ENCODE measurements at places on chromosomes 1 and 21. TPM values are rescaled to one million over a fixed set of nuclear protein-coding genes. Genes with fewer than 3 reads are reported as not detected.

TTF2 gene
- total RNA-seq = 21.0 TPM

DNA sequence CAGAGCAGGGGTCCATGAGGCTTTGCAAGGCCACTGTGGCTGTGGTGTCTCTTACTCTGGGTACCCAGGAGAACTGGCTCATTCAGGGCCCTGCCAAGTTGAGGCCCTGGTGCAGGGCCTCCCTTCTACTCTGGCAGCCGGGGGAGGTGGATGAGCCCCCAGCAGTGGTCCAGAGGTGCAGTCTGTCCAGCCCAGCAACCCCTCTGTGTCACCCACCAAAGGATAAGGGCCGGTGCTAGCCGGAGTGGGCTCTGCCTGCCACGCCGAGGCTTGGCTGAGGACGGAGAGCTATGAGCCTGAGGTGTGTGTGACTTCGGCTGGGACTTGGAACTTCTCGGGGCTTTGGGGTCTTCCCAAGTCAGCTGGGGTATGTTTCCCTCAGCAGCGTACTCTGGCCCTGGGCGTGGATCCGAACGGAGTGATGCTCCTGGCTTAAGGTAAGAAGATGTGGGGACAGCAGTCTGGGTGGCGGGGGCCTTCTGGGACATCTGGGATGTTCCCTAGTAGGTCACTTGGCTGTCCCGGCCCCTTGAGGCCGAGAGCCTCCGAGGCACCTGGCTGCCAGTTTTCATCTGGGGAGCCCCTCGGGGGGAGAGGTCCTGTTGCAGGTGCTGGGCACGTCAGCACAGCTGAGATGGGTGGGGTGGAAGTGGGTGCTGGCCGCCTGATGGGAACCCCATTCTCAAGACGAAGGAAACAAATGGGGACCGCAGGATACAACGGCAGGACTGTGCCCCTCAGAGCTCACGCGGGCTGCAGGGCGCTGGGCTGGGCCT, 25.9 kb downstream of the RUNX3 start:
- DNase-seq = peak; percentile 4
- peaks cover 3% of the 10 kb centered on the region for H3K36me3 ChIP-seq
- no peak overlapping the region for H3K27ac ChIP-seq
- no peaks in the 10 kb centered on the region for H3K27me3 ChIP-seq
- no peak overlapping the region for H3K4me3 ChIP-seq
- no peaks in the 10 kb centered on the region for H3K4me1 ChIP-seq

DNA sequence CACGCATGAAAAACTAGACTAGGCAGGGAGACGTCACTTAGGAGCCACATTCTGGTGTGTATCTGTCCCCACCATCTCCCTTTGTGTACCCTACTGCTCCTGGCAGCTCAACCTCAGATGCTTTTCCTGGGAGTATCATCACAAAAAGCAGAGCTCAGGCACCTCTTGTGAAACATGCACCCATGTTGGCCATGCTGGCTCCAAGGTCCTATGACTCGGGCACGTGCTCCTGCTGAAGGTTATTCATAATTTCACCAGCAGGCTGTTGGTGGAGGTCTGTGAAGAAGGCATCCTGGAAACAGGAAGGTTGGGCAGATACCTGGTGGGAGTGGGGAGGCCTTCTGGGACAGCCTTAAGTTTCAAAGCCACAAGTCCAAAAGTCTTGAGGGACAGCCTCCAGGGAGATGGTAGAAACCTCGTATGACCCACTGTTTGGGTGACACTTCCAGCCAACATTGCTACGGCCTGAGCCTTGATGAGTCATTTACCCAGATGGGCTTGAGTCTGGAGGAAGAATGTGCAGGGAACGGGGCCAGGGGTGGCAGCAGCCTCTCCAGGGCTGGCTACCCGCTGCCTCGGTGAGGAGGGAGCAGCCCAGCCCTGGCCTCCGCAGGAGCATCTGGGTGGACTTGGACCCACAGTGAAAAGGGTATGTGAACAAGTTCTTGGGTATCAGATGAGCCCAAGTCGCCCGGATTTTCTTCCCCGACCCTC, 75.8 kb downstream of the PGBD5 start:
- H3K27ac ChIP-seq = no peak overlapping the region
- H3K36me3 ChIP-seq = no peaks in the 10 kb centered on the region
- H3K4me1 ChIP-seq = no peaks in the 10 kb centered on the region
- no peak overlapping the region for H3K4me3 ChIP-seq
- no peaks in the 10 kb centered on the region for H3K27me3 ChIP-seq
- DNase-seq = no peak

DNA sequence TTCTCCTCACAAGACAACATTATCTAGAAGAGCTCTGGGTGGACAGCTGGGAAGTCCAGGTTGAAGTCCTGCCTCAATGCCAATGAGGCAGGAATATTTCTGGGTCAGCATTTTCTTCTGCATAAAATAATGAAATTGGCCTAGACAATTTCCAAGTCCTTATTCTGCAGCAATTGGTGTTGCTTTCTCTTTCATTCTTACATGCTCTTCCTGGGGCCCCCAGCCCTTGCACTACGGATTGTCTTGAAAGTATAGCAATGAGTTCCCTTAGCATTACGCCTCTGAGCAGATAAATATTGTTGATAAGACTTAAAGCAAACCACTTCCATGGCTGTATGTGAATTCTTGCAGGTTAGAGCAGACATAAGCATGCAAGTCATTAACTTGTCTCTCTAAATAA, 188.5 kb downstream of the TGFBR3 start:
- no peaks in the 10 kb centered on the region for H3K27me3 ChIP-seq
- H3K4me3 ChIP-seq = no peak overlapping the region
- no peak for DNase-seq
- peak overlapping the region; percentile 33 for H3K27ac ChIP-seq
- peaks cover 6% of the 10 kb centered on the region for H3K4me1 ChIP-seq
- H3K36me3 ChIP-seq = peaks cover 2% of the 10 kb centered on the region

DNA sequence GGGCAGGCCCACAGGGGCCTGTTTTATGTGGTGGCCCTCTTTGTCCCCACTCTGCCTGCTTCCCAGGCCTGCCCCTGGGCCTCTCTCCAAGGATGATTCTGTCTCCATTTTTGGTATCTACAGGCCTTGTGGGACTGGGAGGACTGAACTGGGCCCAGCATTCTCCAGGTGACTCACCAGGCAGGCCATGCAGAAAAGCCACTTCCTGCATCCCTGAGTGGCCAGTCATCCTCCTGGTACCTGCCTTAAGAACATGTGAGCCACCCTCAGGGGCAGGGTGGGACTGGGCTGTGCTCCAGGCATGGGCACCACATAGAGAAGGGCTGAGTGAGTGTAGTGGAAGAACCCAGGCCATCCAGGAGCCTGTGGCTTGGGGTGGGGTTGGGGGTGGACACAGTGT, 20.0 kb upstream of the BCAR3 start:
- no peak for DNase-seq
- H3K27ac ChIP-seq = no peak overlapping the region
- H3K27me3 ChIP-seq = no peaks in the 10 kb centered on the region
- H3K4me3 ChIP-seq = no peak overlapping the region

DNA sequence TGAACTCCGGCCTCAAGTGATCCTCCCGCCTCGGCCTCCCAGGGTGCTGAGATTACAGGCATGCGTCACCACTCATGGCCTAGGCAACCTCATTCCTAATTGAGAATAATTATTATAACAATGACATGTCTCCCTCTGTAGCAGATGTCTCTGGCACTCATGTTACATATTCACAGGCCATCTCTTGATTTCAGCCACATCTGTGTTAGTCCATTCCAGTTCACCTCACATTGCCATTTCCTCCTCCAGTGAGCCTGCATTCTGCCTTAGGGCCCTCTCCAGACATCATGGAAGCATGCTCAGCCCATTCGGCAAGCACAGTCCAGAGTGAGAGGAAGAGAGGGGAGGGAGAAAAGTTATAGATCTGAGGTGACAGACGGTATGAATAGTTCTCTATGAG, 32.5 kb downstream of the CDKN2C start:
- no peak overlapping the region for H3K4me3 ChIP-seq
- H3K27ac ChIP-seq = no peak overlapping the region
- no peak for DNase-seq

All from lung (tissue), 17 donors.